ENCODE measurements at places on chromosomes 7 and 10.

- no peak for DNase-seq
Observed at GRCh38 chr10:58023341-58024073, 244.2 kb downstream of the IPMK start.

GRCh38 chr7:118325450-118325808, 100.9 kb downstream of the ANKRD7 start:
- no peak for DNase-seq

- no peak for DNase-seq
Observed at GRCh38 chr7:35250941-35251340, 3.0 kb downstream of the TBX20 start.

GRCh38 chr7:2200584-2200980, 32.2 kb downstream of the MAD1L1 start:
- no peak for DNase-seq

GRCh38 chr10:80164596-80164995, 32.1 kb downstream of the PLAC9 start:
- DNase-seq = no peak

- DNase-seq = no peak
Observed at GRCh38 chr10:67079126-67079525, 153.3 kb downstream of the LRRTM3 start.

- no peak for DNase-seq
Observed at GRCh38 chr7:13979671-13980435, 9.6 kb downstream of the ETV1 start.

DNA sequence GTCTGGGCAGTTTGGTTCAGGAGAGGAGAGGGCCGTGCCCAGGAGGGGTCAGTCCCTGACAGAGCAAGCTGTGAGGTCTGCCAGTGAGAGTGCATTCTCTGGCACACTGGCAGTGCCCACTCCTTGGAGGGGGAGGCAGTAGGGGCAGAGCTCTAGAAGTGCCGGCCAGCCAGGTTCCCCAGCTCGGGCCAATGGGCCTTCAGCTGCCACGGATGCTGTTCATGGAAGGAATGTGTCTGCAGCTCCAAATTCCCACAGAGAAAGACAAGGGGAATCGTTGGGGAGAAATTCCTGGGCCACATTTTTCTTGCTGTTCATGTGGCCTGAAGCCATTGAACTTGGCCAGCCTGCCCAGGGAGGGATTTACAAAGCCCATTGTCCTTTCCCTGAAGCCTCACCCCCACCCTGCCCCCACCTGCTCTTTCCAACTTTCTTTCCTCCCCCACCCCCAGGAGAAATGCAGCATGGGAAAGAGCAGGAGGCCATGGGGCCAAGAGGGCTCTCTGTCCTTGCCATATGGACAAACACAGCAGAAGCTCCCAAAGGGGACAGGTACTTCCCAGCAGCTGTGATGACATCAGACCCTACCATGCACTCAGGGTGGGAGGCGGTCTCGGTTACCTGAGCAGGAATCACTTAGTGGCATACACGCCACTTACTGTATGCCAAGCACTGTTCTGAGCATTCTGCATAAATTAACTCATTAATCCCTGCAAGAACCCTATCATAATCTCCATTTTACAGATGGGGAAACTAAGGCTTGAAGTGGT, 70.7 kb downstream of the ARHGAP22 start:
- DNase-seq = no peak

GRCh38 chr7:71633551-71634008, 501.6 kb downstream of the GALNT17 start:
- no peak for DNase-seq

DNA sequence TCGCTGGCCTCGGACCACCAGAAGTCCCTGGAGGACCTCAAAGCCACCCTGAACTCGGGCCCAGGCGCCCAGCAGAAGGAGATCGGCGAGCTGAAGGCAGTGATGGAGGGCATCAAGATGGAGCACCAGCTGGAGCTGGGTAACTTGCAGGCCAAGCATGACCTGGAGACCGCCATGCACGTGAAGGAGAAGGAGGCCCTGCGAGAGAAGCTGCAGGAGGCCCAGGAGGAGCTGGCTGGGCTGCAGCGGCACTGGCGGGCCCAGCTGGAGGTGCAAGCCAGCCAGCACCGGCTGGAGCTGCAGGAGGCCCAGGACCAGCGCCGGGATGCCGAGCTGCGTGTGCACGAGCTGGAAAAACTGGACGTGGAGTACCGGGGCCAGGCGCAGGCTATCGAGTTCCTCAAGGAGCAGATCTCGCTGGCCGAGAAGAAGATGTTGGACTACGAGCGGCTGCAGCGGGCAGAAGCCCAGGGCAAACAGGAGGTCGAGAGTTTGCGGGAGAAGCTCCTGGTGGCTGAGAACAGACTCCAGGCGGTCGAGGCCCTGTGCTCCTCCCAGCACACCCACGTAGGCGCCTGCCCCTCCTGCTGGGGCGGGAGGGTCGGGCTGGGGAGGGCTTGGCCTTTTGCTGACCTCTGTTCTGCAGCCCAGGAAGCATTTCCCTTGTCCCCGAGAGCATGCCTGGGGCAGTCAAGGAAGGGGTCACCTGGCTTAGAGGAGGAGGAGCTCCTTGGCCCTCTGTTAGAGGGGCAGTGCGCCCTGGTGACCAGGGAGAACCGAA, 77.3 kb upstream of the GTF2IRD1 start:
- no peak for DNase-seq

GRCh38 chr10:124008187-124008586, 85.2 kb downstream of the CHST15 start:
- DNase-seq = no peak

DNA sequence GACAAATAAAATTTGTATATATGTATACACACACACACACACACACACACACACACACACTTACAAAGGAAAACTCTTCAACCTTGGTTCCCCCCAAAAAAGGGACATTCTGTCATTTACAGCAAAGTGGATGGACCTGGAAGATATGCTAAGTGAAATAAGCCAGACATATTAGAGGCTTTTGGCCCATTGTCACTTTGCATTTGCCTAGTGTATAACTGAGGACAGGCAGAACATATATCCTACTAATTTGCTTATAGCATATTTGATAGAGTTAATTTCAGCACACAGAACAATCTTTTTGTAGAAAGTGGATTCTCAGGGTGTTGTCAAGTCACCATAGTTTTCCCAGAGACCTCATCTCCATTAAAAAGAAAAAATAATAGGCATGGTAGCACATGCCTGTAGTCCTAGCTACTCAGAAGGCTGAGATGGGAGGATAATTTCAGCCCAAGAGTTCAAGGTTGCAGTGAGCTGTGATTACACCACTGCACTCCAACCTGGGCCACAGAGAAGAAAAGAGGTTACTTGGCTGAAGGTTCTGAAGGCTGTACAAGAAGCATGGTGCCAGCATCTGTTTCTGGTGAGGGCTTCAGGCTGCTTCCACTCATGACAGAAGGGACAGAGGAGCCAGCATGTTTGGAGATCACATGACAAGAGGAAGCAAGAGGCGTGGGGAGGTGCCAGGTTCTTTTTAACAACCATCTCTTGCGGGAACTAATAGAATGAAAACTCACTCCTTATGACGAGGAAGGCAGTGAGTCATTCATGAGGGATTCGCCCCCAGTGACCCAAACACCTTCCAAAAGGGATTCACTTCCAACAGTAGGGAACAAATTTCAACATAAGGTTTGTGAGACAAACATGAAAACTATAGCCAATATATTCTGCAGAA, 135.6 kb downstream of the TMEM168 start:
- DNase-seq = no peak

DNA sequence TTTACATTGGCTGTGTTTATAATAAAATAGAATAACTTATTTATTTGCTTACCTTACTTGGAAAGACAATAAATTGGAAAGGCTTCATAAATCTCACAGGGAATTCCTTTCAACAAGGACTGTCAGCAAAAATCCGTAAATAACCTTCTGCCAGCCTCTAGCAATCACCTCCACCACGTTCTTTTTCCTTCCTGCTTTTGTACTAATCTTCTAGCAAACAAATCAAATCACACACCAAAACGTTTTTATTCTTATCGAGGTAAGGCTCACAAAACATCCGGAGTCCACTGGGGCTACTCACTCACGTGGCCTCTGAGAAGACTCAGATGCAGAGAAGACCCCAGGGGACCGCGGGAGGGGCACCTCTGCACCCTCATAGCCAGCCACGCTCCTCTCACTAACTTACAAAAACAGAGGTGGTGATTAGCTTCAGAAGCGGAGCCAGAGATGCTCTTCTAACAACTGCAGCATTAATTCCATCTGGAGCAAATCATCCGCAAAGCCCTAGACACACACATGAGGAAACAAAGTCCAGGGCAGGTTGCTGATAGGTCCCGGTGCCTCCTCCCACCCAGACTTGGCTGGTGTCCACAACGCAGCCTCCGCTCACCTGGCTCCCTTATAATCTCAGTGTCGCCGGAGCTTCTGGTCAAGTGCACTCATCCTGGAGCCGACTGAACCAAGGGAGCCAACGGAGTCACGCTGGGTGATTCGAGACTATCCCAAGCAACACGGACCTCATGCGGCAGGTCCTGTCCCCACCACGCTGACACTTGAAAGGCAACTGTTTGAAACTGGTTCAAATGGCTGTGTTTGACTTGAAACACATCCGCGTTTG, 22.5 kb downstream of the CTBP2 start:
- DNase-seq = no peak

- DNase-seq = no peak
Observed at GRCh38 chr10:23354630-23355279, 10.2 kb upstream of the C10orf67 start.

GRCh38 chr10:46014206-46014605, 16.2 kb downstream of the NCOA4 start:
- DNase-seq = no peak

GRCh38 chr10:104937567-104937966, 296.5 kb downstream of the SORCS3 start:
- DNase-seq = no peak

GRCh38 chr7:29565982-29566746, 2.5 kb downstream of the PRR15 start:
- DNase-seq = no peak

GRCh38 chr7:138829335-138829734, 31.3 kb upstream of the ATP6V0A4 start:
- no peak for DNase-seq

- no peak for DNase-seq
Observed at GRCh38 chr7:28291559-28291958, 111.0 kb upstream of the JAZF1 start.

GRCh38 chr7:113084496-113085172, 2.0 kb downstream of the GPR85 start:
- DNase-seq = no peak
